Amniotic stem cell (primary cell): ENCODE measurements at places on chromosomes 4 and X.

GRCh38 chrX:13418126-13419097, 98.6 kb upstream of the ATXN3L start:
- peak; percentile 13 for DNase-seq

DNA sequence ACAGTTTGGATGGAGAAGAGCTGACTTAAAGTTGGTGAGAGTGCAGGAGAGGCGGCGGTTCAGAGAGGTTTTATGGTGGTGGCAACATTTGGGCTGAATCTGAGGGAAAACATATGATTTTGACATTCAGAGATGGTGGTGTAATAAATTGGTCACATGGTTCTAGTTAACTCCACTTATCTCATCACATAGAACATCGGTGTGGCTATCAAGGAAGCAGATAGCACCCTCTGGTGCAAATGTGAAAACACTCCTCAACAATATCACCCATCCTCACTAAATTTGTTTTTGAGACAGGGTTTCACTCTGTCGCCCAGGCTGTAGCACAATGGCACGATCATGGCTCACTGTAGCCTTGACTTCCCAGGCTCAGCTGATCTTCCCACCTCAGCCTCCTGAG, 28.8 kb downstream of the SUPT20HL2 start:
- no peak for DNase-seq

DNA sequence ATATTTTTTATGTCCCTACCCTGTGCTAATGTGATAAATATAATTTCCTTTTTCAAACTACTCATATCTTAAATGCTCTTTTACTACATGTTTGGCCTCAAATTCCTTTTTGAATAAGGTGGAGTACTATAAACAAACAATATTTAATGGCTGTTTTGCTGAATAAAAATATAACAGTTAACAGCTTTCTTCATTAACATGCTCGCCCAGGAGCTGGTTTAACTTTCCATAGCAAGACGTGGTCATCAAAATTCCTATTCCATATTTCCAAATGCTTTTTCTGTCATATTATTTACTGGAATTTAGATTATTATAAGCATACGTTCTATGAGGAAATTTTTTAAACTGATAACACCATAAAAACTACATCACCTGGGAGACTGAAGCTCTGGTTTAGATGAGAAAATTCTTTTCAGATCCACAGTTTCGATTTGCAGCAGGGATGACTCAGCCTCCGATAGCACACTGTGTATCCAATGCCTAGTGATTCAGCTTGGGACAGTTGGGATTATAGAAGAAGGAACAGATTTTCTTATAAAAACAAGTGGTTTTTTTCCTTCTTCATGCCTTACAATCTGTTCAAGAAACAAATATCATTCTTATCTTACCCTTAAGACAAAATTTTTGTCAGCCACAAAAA, 129.1 kb downstream of the FBXO8 start:
- peak; percentile 46 for DNase-seq

GRCh38 chr4:159884989-159885388, 782.1 kb downstream of the RAPGEF2 start:
- DNase-seq: no peak

GRCh38 chr4:151472711-151473110, 63.7 kb downstream of the FHIP1A start:
- no peak for DNase-seq

GRCh38 chrX:68234171-68234910, 199.0 kb downstream of the OPHN1 start:
- no peak for DNase-seq

- no peak for DNase-seq
Observed at GRCh38 chr4:187780070-187780469, 215.5 kb upstream of the ZFP42 start.

GRCh38 chrX:110692866-110693265, 102.8 kb downstream of the CHRDL1 start:
- DNase-seq: no peak

GRCh38 chrX:137432609-137433008, 133.3 kb upstream of the ZIC3 start:
- no peak for DNase-seq

DNA sequence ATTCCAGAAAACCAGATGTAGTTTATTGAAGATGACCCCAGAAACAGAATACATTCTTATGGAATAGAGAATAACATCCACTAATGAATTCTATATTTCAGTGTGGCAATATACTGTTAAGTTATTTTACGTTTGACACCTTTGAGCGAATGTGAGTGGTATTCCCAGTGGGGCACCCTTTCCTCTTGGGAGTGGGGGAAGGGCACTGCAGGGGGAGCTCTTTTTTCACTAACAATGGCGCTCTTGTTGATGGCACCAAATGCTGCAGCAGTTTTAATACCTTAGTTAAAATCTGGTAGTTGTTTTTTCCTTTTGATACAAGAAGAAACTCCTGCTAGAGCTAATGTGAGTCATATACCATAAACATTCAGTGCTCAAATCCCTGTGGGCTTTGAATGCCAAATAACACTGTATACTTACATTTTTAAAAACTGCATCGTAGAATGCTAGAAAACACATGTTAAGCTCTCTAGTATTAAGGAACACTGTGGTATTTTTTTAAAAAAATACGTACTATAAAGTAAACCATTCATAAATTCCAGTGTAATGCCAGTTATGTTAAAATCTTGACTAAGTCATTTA, 178.5 kb downstream of the DCHS2 start:
- DNase-seq: peak; percentile 5

DNA sequence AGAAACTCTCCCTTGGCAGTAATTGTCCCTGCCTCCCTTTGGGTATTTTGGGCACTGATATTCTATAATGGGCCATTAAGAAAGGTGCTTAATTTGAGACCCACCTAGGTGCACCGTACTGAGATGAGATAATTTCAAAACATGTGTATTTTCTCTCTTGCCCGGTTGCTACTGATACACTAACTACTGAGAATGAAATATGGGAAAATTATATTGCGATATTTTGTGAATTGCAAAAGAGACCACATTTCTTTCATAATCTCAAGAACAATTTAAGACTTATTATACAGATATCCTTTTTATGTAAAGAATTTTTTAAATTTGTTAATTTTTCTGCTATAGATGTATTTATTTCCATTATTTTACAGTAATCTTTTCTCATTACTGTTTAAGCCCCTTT, 284.9 kb downstream of the ADGRL3 start:
- no peak for DNase-seq

DNA sequence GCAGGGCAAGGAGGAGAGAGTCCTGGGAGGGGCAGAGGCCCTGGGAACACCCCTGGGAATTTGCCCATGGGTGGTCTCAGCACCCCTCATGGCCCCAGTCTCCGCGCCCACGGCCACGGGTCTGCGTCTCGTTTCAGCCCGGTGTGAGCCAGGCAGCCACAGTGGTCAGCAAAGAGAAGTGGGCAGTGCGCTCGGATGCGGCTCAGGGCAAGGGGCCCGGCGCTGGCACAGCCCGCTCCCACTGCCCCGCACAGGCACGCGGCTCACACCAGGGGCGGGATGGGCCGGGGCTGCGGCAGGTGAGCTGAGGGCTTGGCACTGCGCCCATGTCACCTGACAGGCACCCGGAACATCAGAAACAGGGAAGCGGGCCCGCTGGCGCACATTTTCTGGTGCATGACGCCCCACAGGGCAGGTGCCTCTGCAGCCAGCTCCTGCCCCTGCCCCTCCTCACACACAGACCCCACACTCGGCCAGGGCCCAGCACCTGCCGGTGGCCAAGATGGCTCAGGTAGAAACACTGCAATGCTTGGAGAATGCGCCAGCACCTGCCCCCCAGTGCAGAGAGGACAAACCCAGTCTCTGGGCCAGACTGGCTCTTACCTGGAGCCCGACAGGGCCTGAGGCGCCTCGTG, 41.9 kb upstream of the MXD4 start:
- no peak for DNase-seq

GRCh38 chr4:24024157-24024556, 134.3 kb upstream of the PPARGC1A start:
- no peak for DNase-seq

- DNase-seq: no peak
Observed at GRCh38 chr4:29558789-29559188, 1161.4 kb upstream of the PCDH7 start.

DNA sequence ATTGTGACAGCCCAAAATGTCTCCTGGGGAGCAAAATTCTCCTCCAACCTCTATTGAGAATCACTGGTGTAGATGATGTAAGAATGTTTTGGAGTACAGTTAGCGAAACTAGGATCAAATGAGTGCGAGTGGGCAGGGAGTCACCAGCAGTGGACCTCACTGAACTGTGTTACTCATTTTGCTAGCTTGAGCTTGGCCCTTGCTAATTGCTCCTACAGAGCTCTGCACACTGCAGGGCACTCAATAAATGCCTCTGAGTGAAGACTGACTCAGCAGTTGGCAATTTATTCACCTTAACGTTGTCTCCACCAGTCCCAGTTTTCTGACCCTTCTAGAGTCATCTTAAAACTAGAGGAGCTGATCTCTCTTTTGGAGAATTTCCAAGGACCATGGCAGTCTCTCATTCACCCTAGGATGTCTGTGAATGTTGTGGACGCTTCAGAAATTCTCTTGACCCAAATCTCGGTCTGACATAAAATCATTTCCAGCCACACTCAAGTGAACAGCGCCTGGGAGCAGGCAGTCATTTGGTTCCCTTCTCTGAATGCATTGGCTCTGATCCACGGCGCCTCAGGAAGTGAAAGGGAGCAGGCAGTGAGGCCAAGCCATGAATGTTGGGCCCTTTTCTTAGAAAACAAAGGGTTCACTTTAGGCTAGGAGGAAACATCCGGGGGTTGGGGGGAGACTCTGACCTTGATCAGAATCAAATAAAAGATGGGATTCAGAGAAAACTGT, 148.1 kb downstream of the NWD2 start:
- DNase-seq: no peak

- peak; percentile 68 for DNase-seq
Observed at GRCh38 chr4:169268951-169269760, 1.6 kb downstream of the SH3RF1 start.

GRCh38 chr4:172143605-172144314, 330.6 kb downstream of the GALNTL6 start:
- no peak for DNase-seq

DNA sequence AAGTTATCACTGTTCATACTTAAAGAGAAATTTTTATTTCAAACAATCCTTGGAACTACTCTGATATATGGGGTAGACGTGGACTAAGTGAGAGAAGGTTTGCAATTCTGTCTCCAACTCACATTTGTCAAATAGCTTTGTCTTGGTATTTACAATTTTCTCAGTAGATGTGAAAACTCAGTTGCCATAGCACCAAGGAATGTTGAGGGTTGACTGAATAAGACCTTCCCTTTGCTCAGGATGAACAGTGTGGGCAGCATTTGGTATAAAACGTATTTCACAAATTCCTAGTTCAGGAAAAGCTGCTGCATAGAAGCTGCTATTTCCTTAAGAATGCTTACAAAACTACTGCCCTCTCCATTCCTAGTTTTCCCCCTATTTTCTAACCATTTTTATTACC, 399.5 kb downstream of the NKX6-1 start:
- no peak for DNase-seq

GRCh38 chr4:100056701-100057100, 106.6 kb upstream of the H2AZ1 start:
- DNase-seq: no peak

DNA sequence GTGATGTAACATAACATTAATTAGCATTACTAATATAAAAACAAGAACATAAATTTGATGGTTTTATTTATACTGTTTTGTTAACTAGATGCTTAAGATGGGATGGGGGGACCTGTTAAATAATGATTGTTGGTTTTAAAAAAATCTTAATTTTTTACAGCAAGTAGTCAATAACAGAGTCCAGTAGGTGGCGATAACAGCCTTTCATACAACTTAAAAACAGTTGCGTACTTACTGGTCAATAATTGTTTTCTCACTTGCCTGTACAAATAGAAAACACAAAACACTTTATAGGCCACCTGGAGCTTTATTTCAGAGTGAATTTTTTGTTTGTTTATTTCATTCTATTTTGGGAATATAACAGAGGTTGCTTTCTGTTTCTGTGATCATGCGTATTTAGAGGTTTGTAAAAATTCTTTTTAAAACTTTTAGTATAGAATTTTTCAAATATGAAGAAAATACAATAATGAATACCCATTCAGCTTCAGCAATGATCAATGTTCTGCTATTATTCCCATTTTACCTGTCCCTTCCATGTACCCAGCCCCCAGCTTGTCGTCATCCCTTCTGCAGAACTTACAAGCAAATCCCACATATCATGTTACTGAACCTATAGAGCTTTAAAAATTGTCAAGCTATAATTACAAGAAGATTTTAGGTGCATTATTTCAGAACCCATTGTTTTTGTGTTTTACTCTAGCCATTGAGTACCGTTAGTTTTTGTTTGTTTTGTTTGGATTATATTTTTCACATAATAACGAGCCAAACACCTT, 97.1 kb downstream of the MRPL1 start:
- DNase-seq: peak; percentile 61

- no peak for DNase-seq
Observed at GRCh38 chr4:124913237-124913636, 200.7 kb upstream of the ANKRD50 start.

- peak; percentile 28 for DNase-seq
Observed at GRCh38 chr4:56909086-56909894, 1.6 kb downstream of the REST start.
